IgD-negative memory B cell (primary cell): ENCODE measurements at places on chromosomes 5 and 9. TPM values are rescaled to one million over a fixed set of nuclear protein-coding genes. Genes with fewer than 3 reads are reported as not detected.

HEXB gene
- polyA plus RNA-seq: 62.1 TPM

NTRK2 gene
- not detected for polyA plus RNA-seq

PCDHGA1 gene
- not detected for polyA plus RNA-seq

CTNNAL1 gene
- 1.1 TPM for polyA plus RNA-seq

OSMR gene
- not detected for polyA plus RNA-seq

NMUR2 gene
- polyA plus RNA-seq: not detected

RNF183 gene
- polyA plus RNA-seq: not detected

CEL gene
- not detected for polyA plus RNA-seq
